Activated B cell treated with CpG ODN at 0.5 μM for 24 hours (primary cell): ENCODE measurements at places on chromosomes 2 and 18. TPM values are rescaled to one million over a fixed set of nuclear protein-coding genes. Genes with fewer than 3 reads are reported as not detected.
A peak's percentile ranks its signal among the peaks of the same experiment; 100 is the strongest.

REG1A gene
- not detected in 2 replicates for total RNA-seq

GRCh38 chr2:59046401-59047372, 805.6 kb upstream of the FANCL start:
- DNase-seq: no peak

- DNase-seq: no peak
Measured at GRCh38 chr18:37391698-37392548, 173.7 kb downstream of the CELF4 start.

GRCh38 chr2:68292108-68292710, 27.5 kb downstream of the CNRIP1 start:
- no peak for DNase-seq

- DNase-seq: peak; percentile 46
Measured at GRCh38 chr2:108612514-108613183, 78.4 kb downstream of the LIMS1 start.

- DNase-seq: no peak
Measured at GRCh38 chr2:95077861-95078603, 43.6 kb downstream of the MRPS5 start.

SRD5A2 gene
- not detected in 2 replicates for total RNA-seq

DNA sequence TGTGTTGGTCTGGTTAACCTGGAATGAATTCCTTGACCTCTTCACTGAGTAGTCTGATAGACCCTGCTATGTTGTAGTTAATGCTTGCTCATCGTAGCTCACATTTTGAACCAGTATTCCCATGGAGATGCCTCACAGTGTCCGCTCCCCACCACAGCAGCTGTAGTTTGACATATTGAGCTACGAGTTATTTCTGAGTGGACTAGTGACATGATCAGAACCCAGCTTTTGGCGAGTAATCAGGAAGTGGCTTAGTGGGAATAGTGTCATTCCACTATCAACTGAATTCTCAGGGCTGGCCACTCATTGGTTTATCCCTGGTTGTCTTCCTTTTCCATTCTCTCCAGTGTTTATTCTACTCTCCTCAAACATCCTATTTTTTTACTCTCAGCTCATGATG, 102.7 kb downstream of the MYO1B start:
- no peak for DNase-seq

GRCh38 chr2:186042207-186043028, 303.8 kb downstream of the FSIP2 start:
- no peak for DNase-seq
